ENCODE measurements at places on chromosomes 1 and 21.

DNA sequence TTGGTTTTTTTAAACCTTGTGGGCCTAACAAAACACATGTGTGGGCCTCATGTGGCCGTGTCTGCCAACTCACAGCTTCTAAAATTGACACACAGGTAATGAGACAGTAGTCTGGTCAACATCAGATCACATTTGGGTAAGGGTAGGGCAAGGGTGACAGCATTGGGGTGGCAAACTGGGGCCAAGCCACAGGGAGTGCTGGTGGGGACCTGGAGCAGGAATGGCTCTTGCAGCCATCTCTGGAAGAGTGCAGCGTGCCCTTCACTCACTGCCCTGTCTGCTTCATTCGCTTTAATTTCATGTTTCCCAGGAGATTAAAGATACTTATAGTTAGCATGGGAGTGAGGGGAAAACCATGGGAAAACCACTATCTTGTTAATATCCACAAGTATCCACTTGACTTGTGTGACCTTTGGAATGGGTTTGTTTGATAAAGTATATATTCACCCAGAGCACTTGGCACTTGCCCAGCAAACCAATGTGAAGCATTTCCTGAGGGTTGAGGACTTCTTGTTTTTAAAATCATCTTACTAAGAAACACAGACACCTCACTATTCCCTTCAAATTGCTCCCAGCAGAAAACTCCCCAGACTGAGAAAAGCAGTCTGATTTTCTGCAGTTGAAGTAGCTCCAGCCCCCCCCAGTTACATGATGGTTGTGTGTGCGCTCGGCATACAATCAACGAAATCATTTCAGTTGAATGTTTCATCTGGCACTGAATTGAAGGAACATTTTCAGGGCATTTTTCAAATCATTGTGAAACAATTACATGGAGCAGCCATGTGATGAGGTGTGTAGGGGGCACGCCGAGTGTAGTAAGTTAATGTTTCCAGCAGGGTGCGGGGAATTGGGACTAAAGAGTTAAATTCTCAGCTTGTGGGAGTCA is 175.7 kb downstream of the VPS13D start:
- DNase-seq: no peak

DNA sequence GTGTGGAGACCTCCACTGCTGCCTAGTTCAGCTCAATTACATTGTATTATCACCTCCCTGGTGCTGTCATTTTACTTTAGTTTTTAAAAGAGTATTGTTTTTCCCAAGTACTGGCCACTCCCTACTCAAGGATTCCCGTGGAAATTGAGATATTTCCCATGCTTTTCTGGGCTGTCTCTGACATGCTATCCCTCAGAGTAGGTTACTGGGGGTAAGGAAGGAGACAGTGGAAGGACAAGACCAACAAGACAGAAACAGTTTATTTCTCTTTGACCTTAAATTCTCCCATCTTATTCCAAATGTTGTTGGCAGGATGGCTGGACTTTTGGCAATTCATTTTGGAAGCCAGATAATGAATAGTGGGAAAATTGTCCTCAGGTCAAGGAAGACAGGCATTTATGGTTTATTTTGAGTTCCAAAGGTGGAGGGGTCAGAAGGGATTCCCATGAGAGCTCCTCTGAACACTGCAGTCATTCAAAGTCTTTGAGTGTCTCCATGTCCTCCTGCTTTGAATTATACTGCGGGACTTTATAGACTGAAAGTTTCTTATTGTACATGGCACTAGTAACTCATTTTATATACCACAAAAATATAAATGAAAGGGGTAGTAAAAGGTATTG is 20.3 kb downstream of the RGS5 start:
- no peak for DNase-seq

- DNase-seq: no peak
These were observed 118.1 kb downstream of the SPSB1 start for GRCh38 chr1:9410737-9411297.

DNA sequence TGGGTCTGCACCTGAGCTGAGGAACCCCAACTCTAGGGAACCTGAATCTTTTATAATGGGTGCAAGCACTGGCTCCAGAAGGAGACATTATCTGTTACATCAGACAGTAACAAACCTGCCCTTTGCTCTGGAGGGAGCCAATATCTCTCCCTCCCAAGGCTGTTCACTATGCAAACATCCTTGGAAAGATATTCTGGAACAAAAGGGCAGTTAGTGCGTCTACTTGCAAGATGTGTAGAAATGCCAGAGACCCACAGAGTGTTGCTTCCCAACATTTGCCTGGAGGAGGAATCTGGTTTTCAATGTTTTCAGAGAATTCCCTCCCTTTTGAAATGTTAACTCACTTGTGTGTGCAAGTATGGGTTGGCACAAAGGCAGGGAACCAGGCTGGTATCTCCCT is 31.9 kb downstream of the UMODL1 start:
- no peak for DNase-seq

DNA sequence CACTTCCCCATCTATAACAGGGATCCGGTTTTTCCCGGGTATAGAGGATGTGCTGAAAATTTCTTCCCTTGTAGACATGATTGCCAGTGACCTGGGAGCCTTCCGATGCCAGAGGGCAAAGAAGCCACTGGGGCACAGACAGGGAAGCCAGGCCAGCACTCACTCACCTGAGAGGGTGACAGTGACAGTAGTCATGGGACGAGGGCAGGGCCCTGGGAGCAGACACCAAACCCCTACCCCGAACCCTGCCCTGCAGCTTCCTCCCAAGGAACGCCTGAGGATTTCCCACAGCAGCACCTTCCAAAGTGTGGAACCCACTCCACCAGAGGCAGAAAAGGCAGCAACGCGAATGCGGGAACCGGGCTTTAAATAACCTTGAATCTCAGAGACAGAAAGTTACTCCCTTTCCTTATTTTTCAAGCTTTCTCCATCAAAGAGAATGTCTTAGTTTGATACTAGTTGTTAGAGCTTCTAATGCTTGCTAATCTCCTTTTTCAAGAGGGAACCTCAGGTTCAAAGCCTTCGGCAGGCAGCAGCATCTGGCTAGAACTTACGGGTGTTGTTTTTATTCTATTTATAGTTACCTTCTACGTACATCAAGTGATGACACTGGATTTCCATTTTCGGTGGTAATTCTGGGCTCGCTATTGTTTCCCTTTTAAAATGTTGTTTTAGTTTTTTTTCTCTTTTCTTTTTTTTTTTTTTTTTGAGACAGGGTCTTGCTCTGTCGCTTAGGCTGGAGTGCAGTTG is 2.8 kb downstream of the DDOST start:
- DNase-seq: no peak

DNA sequence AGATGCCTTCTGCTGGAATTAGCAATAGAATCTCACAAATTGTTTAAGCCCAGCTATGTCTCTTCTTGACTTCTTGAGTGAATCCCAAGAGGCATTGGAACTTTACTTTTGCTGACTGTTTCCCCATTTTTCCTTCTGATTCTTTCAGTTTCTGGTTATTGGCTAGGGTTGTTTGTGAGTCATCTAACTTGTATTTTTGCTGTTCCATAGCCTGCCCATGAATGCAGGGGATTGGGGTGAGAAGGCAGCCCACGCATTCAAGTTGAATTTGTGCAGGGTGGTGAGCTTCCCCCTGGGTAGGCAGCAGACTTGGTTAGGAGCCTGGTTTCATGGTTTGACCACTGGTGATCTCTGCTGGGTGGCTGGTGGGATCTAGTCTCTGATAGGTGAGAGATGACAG is 10.4 kb upstream of the KLF17 start:
- DNase-seq: no peak

- no peak for DNase-seq
These were observed 14.3 kb downstream of the NHLH2 start for GRCh38 chr1:115826628-115827027.

DNA sequence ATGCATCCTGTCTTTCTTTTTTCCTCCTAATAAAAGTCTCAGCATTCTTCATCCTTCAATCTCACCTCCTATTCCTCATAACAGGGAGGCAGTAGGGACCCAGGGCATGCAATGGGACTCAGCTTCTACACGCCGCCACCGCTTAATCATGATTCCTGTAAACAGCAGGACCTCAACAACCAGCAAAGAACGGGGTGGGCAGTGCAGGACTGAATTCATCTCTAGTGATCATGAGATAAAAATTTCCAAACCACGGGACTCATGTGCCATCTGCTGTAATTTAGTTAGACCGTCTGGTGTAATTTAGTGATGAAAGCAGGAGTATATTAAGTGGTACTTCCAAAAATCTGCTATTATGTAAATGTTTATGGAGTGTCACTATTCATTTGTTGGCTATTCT is 5.4 kb downstream of the PRAMEF12 start:
- DNase-seq: no peak

GRCh38 chr21:42853621-42854020 is 25.7 kb downstream of the WDR4 start:
- no peak for DNase-seq

DNA sequence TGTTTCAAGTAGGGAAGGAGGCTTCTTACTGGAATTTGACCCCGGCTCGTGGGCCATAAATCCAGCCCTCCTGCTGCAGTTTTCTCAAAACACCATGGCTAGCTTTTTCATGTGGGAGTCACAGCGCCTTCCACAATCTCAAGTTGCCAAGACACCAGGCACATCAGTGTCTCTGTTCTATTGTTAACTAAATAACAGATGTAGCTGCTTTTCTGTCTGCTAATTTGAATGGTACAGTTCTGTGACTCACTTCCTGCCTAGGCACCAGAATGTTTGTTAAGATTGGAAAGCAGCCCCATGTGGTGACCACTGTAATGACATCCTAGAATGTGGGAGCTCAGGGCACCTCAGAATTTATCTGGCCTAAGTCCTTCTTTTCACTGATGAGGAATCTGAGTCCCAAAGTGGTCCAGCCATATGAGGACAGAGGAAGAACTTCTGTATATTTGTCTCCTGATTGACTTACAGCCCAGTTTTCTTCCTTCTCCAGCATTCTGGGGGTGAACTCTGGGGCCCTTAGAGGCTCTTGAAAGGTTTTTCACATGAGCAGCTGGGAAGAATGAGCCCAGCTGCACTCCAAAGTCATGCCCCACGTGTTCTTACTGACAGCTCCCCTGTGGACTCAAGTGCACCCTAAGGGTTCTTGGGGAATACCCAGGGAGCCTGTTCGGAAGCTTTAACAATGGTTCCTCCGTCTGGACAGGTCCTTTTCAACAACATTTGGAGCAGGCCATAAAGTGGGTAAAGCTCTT is 27.5 kb downstream of the TRIM45 start:
- DNase-seq: no peak

GRCh38 chr1:62210960-62211359 is 16.3 kb downstream of the L1TD1 start:
- DNase-seq: no peak

GRCh38 chr21:30340714-30341573 is 3.5 kb upstream of the KRTAP27-1 start:
- DNase-seq: no peak

DNA sequence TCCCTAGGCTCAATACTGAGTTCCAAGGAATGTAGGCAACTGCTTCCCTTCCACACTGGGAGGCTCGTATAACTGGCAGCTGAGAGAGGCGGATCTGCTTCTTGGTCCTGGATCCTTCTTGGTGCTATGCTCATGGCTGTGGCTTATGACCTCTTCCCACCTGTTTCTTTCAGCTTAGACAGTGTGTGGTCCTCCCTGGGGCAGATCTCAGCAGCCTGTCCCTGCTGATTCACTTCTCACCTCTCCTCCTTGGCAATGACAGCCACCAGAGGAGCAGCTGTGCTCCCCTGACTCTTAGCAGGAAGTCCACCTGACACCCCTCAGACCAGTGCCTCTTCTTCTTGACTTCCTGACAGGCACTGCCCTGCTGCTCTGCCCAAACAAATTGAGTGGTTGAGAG is 75.1 kb upstream of the PTGFRN start:
- DNase-seq: no peak

DNA sequence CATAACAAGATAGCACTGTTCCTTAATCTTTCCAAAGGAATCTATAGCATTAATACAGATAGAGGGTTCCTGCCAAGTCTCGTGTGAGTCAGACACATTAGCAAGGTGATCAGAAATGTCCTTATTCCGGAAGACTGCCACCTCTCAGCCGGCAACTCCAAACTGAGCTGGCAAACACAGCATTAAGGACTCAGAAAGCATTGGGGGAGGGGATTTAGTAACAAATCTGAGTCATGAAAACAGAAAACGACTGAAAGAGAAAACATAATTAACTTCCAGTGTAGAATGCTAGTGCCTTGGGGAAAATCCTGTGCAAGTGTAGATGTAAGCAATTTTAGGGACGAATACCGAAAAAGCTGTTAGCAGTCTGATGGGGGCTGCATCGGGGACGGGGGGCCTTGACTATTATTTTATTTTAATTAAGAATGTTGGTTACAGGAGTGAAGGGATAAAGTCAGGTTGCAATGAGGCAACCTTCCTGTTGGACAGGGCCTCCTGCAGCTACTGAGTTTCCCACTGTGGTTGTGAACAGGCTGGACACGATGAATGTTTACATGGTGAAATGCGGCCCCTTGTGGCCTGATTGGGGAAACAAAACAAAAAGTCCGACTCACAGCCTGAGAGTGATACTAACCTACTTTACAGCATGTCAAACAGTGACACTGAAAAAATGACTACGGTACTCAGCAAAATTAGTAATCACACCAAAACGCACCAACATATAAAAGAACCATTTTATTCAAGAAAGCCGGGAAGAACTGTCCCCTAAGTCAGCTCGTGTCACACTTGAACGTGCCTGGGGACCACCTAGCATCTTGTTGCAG is 20.7 kb downstream of the MIS18A start:
- no peak for DNase-seq

DNA sequence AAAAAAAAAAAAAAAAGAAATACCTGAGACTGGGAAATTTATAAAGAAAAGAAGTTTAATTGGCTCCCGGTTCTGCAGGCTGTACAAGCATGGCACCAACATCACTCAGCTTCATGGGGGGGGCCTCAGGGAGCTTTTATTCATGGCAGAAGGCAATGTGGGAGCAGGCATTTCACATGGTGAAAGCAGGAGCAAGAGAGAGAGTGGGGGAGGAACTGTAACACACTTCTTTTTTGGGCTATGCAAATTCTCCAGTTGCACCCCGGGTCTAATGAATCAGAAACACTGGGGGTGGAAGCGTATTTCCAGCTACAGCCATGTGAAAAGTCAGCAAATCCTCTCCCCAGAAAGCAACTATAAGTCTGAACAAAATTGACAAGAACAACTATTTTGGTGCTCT is 11.8 kb upstream of the SOD1 start:
- no peak for DNase-seq

All from stimulated activated CD4-positive, alpha-beta T cell treated with anti-CD3 and anti-CD28 coated beads, Interleukin-15, amount 100 ng/mL, for 1 hour (primary cell).